Esophagus muscularis mucosa (tissue), 4 donors: ENCODE measurements at places on chromosomes 2 and 18.

- DNase-seq = no peak
These were observed 161.4 kb upstream of the SH3BP4 start for GRCh38 chr2:234790380-234790779.

DNA sequence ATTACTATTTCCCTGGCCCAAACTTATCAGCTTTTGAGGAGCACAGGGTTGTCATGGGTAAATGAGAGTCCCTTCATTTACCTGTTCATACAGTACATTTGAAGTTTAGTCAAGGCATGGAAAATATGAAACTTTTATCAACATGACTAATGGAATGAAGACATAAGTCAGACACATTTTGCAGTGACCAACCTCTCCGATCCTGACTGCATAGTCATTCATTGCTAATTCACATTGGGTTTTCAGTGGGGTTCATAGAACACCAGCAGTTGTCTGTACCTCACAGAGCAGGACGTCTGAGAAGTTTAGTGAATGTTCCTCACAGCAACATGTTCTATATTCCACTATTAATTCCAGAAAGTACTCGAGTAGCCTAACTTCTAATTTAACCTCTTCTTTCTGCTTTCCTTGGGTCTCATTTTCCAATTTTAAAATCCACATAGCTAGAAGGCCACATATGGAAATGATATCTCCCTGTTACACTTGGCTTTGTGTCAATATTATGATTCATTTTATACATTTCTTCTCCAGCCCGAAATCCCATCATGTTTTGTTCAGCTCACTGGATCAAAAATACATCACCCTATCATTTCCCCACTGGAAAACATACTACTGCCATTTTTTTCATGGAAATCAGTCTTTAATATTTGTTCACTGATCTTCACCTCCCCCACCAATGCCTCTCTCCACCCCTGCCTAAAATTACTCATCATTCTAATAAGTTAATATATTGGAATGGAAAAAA is 65.9 kb downstream of the CDH20 start:
- no peak for DNase-seq

GRCh38 chr18:45664824-45665763 is 49.8 kb downstream of the SLC14A2 start:
- DNase-seq = no peak

GRCh38 chr2:236633219-236633570 is 63.6 kb downstream of the ACKR3 start:
- DNase-seq = no peak

- no peak for DNase-seq
These were observed 50.5 kb upstream of the TSPYL6 start for GRCh38 chr2:54306556-54306955.

GRCh38 chr2:233354971-233355574 is 779 bp downstream of the DGKD start:
- DNase-seq = no peak

DNA sequence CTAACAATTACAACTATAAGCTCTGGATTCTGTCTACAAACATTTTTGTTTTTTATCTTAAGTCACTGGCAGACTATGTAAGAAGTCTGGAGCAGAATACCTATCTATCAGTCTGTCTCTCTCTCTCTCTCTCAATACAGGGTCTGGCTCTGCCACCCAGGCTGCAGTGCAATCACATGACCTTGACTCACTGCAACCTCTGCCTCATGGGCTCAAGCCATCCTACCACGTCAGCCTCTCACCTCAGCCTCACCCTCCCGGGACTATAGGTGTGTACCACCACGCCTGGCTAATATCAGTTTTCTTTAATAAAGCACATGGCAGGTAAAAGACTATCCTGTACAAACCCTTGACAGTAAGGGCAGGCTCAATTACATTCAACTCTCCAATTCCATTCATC is 96.9 kb downstream of the OSBPL1A start:
- DNase-seq = no peak
